ENCODE measurements at places on chromosomes 7 and 10. TPM values are rescaled to one million over a fixed set of nuclear protein-coding genes. Genes with fewer than 3 reads are reported as not detected.

Gene TAS2R4
- total RNA-seq, result not detected

Gene SYCE1
- total RNA-seq, result not detected

Gene SLC26A3
- not detected for total RNA-seq

Gene FOXK1
- total RNA-seq, result 13.1 TPM

Gene HIBADH
- 44.1 TPM for total RNA-seq

Gene GPR146
- 1.6 TPM for total RNA-seq

Gene GBF1
- total RNA-seq, result 25.0 TPM

Gene SPDYE2
- total RNA-seq, result not detected

Gene C10orf62
- not detected for total RNA-seq

Gene GFRA1
- 10.0 TPM for total RNA-seq

Gene CPN1
- 0.20 TPM for total RNA-seq

Gene HMX3
- not detected for total RNA-seq

Measured in A549 treated with GW870086 at 1 μM for 4 hours (cell line).